Femur (tissue), 1 donor: ENCODE measurements at places on chromosomes 7 and 10.

DNA sequence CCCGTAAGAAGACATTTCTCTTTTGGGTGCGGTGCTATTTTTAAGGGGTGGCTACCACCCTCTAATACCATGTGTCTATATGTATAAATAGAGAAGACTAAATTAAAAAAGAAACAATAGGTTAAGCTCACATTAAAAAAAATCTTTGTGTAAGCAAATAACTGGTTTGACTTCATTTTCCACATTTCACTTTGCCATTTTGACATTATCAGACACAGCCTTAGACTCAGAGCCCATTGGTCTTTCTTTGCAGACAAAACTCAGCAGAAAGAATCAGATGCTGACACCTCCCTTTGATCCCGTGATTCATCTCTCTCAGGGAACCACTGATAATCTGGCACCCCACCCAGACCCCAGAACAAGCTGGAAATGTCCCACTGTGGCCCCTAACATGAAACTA lies 74.5 kb downstream of the EMX2 start:
- no peak for DNase-seq

GRCh38 chr7:115087437-115087836 lies 165.5 kb downstream of the MDFIC start:
- DNase-seq: no peak

GRCh38 chr10:77240041-77240652 lies 397.5 kb downstream of the KCNMA1 start:
- DNase-seq: peak; percentile 49

- no peak for DNase-seq
Observed at GRCh38 chr10:53005612-53006345, 233.2 kb upstream of the MBL2 start.

DNA sequence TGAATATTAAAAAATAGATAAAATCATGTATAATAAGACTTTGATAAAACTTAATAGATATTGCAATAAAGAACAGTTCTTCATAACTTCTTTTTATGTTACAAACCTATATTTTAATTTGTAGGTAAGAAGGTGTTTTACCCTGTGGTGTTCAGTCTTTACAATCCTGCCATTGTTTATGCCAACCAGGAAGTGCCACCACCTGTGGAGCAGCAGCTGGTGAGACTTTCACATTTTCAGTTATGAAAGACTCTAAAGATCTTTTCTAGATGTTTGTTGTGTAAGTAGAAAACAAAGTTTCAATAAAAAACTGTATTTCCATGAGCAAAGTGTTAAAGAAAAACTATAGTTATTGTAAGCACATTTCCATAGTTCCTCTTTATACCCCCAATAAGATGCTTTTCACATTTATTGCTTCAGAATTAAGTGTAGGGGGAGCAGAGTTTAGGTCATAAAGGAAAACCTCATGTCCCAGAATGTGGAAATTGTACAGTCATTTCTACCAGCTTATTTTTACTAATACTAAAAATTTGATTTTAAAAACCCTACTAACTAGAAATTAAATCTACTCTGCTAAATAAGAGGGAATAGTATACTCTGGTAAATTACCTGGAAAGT lies 28.7 kb downstream of the CSGALNACT2 start:
- no peak for DNase-seq

DNA sequence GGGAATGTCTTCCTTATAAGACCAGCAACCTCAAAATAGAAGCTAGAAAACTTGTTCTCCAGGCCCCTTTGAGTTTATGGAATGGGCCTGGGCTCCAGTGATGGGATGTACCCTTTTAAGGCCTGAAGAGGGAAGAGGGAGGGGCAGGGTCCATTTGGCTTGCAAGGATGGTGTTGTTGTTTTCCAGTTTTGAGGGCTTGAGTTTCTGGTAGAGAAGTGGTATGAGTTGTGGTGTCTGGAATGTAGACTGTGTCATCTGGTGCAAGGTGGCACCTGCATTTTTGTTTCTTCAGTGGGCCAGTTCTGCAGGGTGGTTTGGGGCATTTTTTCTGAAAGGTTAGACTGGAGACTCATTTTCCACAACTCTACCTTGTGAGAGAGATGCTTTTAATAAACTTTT lies 90.1 kb downstream of the ZNF777 start:
- no peak for DNase-seq

- DNase-seq: no peak
Observed at GRCh38 chr10:99531026-99531695, 1.6 kb upstream of the NKX2-3 start.

GRCh38 chr10:24606021-24606420 lies 117.7 kb downstream of the ARHGAP21 start:
- DNase-seq: no peak

DNA sequence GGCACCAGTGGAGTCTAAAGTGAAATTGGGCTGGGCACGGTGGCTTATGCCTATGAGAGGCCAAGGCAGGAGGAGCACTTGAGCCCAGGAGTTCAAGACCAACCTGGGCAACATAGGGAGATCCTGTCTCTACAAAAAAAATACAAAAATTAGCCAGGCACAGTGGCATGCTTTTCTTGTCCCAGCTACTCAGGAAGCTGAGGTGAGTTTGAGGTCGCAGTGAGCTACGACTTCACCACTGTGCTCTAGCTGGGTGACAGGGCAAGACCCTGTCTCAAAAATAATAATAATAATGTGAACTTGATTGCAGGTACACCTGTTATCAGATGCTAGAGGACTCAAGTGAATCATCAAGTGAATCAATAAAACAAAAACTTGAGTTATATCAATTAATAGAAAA lies 108.0 kb downstream of the BTAF1 start:
- no peak for DNase-seq

GRCh38 chr10:67257018-67257417 lies 331.2 kb downstream of the LRRTM3 start:
- no peak for DNase-seq

- no peak for DNase-seq
Observed at GRCh38 chr10:100802607-100803006, 57.2 kb downstream of the PAX2 start.

GRCh38 chr10:18178854-18179483 lies 38.7 kb downstream of the CACNB2 start:
- no peak for DNase-seq

DNA sequence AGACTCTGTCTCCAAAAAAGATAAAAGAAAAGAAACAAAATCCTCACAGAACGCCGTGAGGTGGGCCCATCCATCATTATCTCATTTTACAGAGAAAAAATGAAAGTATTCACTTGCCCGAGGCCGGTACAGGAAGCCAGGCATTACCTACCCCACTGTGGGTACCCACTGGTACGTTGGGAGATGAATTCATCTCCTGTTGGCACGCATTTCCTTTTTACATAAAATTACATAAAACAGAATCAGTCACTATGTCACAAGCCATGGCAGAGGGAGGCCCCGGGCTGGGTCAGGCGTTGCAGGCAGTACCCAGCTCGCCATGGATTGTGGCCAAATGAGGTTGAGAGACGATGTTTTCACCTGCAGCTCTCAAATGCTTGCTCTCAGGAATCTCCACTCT lies 38.6 kb upstream of the TNRC18 start:
- DNase-seq: no peak
